ENCODE measurements at places on chromosomes 3 and 15.

GRCh38 chr3:121835465-121835801 is 424 bp downstream of the EAF2 start:
- DNase-seq, result no peak

GRCh38 chr3:171281256-171281992 is 178.8 kb downstream of the TNIK start:
- no peak for DNase-seq

GRCh38 chr3:8451696-8452095 is 49.9 kb upstream of the LMCD1 start:
- no peak for DNase-seq

- no peak for DNase-seq
These were observed 9.3 kb downstream of the MKRN3 start for GRCh38 chr15:23574742-23575141.

GRCh38 chr15:55255714-55256113 is 33.9 kb downstream of the RAB27A start:
- no peak for DNase-seq
